ENCODE measurements at places on chromosomes 6 and 20. TPM values are rescaled to one million over a fixed set of nuclear protein-coding genes. Genes with fewer than 3 reads are reported as not detected.

DNA sequence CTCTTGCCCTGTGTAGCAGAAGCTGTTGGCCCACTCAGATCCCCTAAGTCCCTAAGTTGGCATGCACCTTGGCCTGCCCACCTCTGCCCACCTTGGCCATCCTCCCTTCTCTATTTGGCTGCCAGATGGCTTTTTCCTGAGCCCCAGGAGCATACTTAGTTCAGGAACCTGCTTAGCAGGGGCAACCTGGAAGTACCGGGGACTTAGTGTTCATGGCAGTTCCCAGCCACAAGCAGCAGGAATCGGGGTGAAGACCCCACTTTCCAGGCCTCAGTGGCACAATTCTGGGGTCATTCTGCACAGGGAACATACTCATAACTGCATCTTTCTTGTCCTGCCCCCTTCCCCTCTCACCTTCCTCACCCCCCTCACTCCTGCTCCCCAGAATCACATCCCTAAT is 158.0 kb upstream of the PMEPA1 start:
- no peak for DNase-seq

GRCh38 chr6:52552278-52552643 is 24.6 kb downstream of the TRAM2 start:
- no peak for DNase-seq

GRCh38 chr6:159978291-159979135 is 9.6 kb downstream of the IGF2R start:
- DNase-seq, result no peak

- no peak for DNase-seq
These were observed 44.5 kb downstream of the MDGA1 start for GRCh38 chr6:37653229-37653628.

DNA sequence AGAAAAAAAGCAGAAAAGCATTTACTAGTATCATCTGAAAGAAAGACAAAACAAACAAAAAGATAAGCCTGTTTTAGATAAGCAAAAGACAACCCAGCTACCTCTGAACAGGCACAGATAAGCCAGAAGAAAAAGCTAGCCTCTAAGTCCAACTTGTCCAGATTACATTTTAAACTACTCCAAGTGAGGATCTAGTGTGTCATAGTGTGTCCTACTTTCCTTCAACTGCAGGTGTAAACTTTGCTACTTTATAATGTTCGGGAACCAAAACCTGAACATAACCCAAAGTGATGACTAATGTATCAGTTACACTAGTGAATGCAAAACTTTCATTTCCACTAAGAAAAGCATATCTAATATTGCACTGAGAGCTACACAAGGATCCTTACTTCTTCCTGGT is 19.5 kb downstream of the ADNP start:
- DNase-seq, result no peak

DNA sequence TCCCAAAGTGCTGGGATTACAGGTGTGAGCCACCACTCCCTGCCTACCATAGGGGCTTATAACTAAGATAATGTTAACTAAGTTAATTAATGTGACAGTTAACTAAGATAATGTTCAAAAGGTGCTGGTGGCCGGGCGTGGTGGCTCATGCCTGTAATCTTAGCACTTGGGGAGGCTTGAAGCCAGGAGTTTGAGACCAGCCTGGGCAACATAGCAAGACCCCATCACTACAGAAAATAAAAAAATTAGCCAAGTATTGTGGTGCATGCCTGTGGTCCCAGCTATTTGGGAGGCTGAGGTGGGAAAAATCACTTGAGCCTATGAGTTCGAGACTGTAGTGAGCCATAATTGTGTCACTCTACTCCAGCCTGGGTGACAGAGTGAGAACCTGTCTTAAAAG is 32.8 kb upstream of the SRF start:
- DNase-seq, result no peak

- no peak for DNase-seq
These were observed 90.4 kb downstream of the SLC2A10 start for GRCh38 chr20:46799781-46800408.

DNA sequence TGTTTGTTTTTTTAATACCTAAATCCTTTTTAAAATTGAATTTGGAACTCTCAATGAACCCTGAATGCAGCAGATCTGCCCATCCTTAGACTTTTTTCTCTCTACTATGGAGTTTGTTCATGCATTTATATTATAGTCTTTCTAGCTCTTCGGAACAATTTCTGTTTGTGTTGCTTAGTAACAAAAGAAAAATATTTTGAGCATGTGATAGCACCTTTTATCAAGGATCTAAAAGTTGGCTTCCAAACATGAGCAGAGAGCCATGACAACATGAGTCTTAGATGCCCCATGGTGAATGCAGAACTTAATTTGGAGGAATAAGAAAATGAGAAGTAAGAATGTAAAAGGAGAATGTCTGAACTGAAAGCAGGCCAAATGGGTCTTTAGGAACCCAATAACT is 133.7 kb downstream of the EDN1 start:
- DNase-seq, result peak; percentile 17

Gene LPA
- total RNA-seq, result not detected

Gene CCR6
- not detected for total RNA-seq

Gene PRL
- not detected for total RNA-seq

Gene SSTR4
- not detected for total RNA-seq
